ENCODE measurements at places on chromosomes 3 and 15.

GRCh38 chr3:193772422-193772763 lies 179.4 kb downstream of the OPA1 start:
- DNase-seq: no peak

DNA sequence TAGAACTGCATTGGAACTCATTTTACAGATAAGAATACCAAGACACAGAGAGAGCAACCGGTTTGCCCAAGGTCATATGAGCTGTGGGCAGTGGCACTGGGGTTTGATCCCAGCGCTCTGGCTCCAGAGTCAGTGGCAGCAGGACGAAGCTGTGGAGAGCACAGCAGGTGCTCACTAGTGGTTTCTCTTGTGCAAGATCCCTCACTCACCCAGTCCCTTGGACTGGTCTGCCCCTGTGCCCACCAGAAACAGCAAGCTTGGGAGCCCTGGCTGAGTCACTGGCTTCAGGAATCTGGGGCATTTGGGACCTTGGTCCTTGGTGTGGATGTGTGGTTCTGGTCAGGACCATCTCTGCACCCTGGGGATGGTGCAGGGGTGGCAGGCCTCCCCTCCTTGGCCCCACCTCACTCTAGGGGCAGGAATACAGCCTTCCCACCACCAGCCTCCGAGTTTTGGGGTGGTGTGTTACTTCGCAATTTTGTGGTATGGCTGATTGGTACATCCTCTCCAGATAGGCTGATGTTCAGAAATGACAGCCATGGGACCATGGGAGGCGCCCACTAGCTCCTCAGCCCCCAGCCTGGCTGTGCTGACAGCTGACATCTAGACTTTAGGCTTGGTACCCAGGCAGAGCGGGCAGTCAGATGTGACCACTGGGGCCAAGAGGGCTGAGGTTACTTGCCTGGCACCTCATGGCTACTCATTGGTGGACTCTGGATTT lies 104.6 kb downstream of the LSM3 start:
- DNase-seq: no peak

- no peak for DNase-seq
These were observed 102.4 kb downstream of the NR1D2 start for GRCh38 chr3:24047513-24047912.

DNA sequence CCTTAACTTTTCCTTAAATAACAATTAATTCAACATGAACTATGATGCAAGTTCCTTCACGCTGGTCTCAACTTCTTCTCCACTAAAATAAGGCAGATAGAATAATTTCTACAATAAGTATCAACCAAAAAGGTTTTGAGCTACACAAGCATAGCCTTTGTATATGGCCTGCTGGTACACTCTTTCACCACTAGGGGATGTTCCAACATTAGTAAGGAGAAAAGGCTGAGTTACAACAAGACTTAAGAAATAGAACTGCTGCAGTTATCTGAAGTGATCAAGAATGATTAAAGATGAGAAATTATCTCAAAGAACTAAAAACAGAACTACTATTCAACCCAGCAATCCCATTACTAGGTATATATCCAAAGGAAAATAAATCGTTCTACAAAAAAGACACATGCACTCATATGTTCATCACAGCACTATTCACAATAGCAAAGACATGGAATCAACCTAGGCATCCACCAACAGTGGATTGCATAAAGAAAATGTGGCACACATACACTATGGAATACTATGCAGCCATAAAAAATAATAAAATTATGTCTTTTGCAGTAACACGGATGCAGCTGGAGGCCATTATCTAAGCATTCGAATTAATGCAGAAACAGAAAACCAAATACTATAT lies 14.4 kb downstream of the ATP13A3 start:
- no peak for DNase-seq

DNA sequence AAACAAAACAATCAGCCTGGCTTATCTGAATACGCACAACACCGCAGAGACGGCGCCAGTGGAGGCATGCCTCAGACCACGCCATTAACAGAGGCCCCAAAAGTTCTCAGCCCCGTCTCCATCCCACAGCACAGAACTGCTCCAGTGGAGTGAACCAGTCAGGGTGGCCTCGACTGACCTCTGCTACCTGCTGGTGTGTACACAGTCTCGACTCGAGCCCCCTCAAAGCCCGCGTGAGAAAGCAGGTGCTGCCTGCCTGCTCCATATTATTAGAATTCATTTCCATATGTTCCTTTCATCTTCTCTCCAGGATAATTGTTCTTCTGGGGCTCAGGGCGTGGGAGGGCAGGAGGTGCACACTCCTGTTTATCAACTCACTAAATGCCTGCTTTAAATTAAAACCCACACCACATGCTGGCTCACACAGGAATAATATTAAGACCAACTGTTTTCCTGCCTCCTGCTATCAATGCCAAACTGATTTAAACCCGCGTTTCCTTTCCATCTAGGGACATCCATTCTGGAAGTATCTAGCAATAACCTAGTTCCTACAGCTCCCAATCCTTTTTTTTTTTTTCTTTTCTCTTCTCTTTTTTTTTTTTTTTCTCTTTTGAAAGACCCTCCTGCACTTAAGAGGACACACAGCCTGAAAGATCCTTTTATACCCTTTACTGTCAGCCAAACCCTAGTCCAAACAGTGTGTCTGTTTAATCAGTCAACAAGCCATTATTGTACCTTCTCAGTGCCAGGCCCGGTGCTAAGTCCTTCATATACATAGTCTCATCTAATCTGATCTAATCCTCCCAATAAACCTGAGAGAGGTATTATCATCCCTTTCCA lies 101.2 kb downstream of the TLE3 start:
- DNase-seq: no peak

DNA sequence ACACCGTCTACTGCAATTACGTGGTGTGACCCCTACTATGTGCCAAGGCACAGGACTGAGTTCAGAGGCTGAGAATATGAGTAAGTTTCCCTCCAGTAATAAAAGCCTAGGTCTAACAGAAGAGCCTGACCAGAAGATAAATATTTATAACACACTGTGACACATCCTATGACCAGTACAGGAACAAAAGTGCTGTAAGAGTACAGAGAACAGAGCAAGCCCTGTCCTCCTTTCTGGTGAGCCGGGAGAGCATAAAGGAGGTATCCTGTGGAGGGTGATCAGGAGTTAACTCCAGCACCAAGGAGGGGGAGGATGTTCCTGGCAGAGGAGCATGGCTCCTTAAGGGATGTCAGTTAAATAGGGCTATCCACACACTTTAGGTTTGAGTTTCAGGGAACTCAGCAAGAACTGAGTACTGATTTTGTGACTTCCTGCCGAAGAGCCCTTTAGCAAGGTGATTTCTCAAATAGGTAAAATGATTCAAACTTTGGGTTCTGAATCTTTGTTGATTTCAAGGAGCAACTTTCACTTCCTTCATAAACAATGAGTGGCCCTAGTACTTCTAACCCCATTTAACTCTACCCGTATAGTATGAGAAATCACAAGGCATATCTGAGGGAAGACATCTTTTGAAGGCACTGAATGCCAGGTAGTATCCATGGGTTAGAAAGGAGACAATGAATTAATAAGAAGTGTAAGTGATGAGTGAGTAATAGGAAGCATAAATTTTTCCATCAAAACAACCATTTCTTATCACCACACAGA lies 198.0 kb downstream of the THRB start:
- DNase-seq: no peak

DNA sequence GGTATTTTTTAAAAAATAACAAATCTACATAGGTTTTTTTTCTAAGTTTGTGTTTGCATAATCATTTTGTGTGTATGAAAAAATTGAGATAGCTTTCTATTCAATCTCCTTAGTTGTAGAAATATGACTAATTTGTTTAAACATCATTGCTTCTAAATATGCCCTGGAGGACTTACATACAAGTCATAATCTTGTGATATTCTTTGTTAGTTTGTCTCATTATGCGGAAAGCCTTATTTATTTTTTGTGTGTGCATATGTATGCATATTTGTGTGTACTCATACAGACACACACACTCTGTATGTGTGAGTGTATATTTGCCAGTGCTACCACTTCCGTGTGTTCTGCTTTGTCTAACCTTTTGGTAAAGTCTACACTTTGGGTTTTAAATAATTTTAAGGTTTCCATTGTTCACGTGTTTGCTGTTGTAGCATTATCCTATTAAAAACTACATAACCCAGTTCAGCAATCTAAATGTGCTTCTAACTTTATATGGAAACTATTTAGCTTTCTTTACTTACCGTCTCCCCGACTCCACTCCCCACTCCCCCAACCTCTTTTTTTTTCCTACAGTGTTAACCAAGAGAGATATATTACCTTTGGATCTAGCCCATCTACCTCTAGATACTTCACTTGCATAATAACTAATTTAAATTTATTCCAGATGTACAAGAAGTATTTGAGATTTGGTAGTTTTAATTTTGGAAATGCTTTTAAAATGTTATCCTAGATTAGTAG lies 111.7 kb downstream of the FNDC3B start:
- no peak for DNase-seq

GRCh38 chr3:48431224-48432029 lies 1.5 kb upstream of the PLXNB1 start:
- no peak for DNase-seq

Measured in stimulated activated CD4-positive, alpha-beta T cell treated with anti-CD3 and anti-CD28 coated beads, Interleukin-15, amount 100 ng/mL, for 24 hours (primary cell).